ENCODE measurements at places on chromosomes 5 and 9.

- DNase-seq = no peak
Observed at GRCh38 chr5:81948349-81948748, 23.5 kb upstream of the ATG10 start.

DNA sequence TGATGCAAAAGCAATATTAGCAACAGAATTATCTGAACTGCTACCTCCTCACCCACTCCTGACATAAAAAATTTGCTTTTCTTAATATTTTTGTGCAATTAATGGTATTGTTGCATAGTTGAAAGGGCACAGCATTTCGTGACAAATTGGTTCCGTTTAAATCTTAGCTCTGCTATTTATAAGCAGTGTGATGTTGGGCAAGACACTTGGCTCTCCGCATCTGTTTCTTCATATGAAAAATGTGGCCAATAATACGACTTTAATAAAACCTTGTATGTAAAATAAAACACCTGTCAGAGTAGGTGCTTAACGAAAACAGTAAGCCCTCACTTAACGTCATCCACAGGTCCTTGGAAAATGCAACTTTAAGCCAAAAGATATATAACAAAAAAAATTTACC lies 4.2 kb downstream of the TMEM167A start:
- no peak for DNase-seq

DNA sequence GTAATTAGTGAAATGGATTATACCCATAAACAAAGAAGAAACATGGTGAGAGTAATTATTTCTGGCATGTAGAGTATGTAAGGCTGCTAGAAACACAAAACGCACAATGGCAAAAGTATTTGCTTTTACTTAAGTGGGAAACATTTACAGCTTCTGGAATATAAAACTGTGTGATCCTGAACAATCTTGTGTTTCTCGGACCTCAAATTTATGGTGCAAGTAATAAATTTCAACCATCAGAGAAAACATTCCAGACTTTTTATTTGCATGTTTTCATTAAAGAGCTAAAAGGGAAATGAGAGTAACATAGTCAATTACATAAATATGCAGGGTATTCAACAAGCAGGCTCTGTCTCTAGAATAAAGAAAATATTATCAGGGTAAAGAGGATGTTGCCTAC lies 17.2 kb upstream of the PRR16 start:
- DNase-seq = no peak

GRCh38 chr5:93307557-93307956 lies 273.5 kb downstream of the NR2F1-AS1 start:
- DNase-seq = no peak

DNA sequence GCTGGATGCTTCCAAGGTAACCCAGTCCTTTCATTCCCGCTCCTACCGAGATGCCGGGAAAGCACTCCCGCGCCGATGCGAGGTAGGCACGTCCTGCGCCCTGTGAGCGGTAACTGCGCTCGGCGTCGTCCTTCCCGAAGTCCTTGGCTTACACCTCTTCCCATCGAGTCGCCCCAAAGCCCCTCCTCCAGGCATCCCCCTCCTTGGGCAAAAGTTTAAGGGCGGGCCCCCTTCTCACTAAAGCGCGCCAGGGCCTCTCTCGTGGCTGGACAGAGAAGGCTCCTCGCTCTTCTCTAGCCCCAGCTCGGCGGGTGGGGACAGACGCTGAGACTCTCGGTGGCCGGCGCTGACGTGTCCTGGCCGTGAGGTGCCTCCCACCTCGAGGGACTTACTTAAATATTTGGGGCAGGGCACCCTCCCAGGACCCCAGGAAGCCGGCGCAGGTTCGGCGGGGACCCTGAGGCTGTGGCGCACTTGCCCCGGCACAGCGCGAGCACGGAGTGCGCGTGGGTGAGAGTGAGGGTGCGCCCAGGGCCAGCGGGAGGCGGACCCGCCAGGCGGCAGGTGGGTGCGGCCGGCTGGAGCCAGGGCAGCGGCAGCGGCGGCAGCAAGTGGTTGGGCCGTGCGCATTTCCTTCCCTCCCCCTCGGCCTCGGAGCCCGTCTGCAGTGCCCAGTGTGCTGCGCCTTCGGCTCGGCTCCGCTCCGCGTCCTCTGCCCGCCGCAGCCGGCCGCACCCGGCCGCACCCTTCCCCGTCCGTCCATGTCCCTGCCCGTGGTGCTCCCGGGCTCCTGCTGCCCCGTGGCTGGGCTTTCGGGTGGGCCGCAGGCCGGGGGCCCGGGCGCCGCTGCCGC lies at the start of gene ENTREP1:
Gene ENTREP1, plus strand, starts transcription at position 667 of the 853 bp plus-strand sequence. Its CDS starts 95 bp downstream, at position 762.
- no peak for DNase-seq

- DNase-seq = no peak
Observed at GRCh38 chr5:169347786-169348185, 46.8 kb upstream of the SLIT3 start.

DNA sequence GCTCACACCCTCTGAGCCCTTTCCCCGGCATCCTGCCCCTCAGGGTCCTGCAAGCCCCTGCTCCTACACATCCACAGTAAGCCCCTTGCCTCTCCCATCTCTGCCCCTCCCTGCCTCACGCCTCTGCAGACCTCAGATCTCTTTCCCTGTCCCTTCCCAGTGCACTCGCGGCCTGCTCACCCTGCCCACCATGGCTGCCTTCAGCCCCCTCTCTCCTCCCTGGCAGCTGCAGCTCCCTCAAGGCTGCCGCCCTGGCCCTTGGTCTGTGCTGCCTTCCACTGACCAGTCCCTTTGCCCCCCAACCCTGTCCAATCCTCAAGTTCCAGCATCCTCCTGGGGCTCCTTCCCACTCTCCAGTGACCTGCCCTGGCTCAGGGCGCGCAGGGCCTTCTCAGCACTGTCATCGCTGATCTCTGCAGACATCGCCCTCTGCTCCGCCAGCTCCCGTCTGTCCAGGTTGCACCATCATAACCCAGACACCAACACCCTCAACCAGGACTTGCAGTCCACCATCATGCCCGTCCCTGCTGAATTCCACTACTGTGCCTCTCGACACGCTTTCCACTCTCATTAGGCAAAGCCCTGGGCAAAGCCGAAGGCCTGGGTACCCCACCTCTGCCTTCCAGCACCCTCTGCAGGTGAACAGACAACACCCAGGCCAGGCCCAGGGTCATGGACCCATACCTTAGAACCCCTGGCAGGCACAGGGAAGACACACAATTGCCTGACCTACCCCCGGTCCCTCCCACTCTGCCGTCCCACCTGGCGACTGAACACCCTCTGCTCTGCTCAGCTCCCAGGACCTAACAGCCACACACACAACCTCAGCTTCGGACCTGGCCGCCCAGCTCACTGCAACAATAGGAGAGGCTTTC lies 97.8 kb upstream of the RUFY1 start:
- no peak for DNase-seq

DNA sequence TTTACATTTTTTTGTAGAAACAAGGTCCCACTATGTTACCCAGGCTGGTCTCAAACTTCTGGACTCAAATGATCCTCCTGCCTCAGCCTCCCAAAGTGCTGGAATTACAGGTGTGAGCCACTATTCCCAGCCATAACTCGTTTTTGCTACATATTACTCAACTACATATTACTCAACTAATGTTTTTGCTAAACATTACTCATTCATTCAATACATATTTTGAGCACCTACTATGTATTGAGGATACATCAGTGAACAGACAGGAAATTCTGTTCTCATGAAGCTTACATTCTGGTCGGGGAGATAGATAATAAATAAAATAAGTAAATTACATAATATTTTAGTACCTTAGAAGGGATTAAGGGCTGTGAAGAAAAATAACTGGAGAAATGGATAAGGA lies 34.9 kb upstream of the STOM start:
- DNase-seq = no peak

DNA sequence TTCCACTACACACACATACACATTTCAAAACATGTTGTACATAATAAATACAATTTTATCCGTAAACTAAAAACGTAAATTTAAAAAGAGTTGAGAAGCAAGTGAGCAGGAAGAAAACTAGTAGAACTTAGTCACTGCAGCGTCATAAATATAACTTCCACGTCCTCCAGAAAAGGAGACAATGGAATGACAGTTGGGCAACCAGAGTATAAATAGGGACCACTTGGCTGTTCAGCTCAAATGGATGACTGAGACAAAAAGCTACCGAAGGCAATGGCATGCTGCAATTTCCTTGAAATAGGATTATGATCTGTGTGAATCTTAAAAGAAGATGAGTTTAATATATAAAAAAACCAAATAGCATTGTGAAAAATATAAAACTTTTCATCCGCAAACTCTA lies 438.5 kb upstream of the RGMB start:
- DNase-seq = no peak

GRCh38 chr9:123251741-123252140 lies 16.6 kb downstream of the STRBP start:
- no peak for DNase-seq

DNA sequence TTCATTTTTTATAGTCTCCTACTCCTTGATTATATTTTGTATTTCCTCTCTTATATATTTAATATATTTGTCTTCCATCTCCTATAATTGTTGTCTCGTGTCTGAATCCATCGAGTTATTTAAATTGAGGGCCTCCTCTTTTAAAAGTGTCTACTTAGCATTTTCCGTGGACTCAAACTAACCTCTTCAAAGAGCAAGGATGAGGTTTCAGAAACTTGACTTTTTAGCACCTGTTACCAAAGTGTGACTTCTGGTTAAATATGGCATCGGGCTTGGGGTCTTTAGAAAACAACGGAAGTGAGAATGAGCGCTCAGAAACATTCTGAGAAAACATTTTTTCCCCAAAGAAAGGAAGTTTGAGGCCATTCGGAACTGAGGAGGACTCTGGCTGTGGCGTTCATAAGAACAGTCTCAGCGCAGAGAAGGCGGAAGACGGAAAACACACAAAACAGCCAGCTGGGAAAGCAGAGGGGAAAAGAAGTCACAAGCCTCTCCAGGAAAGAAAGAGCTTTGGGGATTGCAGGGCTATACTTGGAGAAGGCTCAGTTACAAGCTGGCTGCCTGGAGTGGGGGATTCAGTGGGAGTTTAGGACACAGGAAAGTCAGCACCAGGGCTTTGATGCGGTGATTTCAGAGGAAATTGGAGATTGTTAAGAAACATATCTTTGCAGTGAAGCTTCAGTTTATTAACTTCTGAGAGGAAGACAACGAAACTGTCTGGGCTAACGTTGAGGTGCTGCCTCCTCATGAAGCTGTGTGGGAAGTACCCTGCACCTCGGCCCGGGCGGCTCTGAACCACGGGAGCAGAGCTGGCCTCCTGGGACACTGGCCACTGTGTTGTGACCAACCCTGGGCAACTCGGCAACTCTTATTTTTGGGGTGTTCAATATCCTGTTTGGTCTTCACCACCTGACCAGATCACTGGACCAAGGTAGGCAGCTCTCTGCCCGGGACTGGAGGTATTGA lies 25.1 kb upstream of the IRX2 start:
- no peak for DNase-seq

DNA sequence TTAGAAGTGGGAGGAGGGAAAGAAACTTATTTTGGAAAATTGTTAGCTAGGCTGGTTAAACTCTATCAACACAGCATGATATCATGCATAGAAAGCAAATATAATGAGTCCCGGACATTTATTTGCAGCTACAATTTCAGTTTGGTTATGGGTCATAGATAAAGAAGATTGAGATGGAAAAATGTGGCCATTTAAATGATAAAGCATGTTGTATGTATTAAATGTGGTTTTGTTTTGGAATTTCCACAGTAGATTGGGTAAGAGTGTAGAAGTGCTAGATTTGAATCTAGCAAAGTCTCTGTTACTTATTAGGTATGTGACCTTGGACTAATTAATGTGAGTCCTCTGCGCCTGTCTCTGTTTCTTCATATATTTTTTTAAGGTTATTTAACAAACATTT lies 217.4 kb downstream of the KDM4C start:
- DNase-seq = no peak

DNA sequence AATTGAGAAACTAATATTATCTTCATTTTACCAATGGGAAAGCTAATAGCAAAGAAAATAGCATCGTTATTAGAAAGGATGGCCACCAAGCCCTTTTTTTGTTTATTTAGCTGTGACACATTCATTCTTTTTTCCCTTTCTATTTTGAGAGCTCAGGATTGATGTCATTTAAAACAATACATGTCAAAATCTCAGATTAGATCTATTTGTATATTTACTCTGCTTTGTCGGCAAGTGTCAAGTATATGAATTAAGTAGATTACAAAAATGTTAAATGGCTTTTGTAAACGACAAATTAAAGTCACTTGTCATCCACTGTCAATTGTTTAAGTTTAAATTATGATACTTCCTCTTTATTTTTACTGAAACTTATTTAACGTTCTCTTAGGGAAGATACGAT lies 118.9 kb downstream of the PAM start:
- DNase-seq = no peak

DNA sequence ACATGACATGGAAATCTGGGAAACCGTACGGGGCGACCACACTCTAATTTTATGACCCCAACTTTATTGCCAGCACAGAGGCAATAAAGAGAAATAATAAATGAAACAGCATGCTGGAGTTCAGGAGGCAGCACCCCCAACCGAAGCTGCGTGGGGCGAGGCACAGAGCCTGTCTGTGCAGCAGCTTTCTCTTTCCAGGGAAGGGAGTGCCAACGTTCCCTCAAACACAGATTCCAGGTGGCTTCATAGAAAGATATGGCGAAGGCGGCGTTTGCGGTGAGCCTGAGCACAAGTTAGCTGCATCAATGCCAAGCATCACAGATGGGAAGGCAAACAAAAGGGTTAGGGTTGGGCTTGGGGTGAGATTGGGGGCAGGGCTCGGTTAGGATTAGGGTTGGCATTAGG lies 114.8 kb downstream of the HSD17B3 start:
- DNase-seq = no peak

GRCh38 chr5:176535664-176536131 lies 1.5 kb downstream of the RNF44 start:
- DNase-seq = no peak

DNA sequence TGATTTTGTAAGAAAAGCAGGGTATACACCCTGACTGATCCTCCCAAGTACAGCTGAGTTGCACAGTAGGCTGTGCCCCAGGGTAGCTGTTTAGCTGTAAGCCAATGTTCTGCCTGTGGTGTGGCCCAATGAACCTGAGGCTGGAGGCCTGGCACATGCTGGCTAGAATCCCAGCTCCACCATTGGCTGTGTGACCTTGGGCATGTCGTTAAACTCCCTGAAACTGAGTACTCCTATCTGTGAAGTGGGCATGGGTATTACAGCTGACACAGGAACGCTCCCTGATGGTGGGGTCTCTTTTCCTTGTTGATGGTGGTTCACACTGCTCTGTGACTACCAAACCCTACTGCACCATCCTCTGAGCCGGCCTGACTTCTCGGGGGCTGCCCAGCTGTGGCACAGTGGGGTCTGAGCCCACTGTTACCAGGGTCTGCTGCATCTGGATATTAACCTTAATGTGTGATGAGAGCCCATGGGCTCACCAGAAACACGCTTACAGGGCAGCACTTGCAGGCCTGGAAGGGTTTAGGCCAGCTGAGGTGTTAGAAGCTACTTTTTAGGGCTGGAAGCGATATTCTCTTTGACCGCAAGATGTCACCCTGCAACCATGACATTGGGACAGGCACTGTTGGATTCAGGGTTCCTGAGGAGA lies 7.0 kb upstream of the GADD45G start:
- DNase-seq = no peak

DNA sequence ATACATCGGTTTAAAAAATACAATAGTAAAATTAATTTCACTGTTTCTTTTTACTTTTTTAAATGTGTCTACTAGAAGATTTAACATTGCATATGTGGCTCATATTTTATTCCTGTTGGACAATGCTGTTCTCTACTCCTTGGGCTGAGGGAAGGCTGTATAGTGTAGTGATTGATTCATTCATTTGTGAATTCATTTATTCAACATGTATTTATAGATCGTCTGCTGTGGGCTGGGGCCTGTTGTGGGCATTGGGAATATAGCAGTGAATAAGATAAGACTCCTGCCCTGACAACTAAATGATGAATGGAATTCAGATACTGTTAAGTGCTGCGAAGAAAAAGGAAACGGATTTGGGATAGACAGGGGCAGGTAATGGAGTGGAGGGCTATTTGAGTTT lies 55.7 kb downstream of the ZNF618 start:
- no peak for DNase-seq

All from stimulated activated CD8-positive, alpha-beta memory T cell treated with anti-CD3 and anti-CD28 coated beads, Interleukin-15, amount 100 ng/mL, for 1 hour (primary cell).